ENCODE measurements at places on chromosomes 2 and 18.

DNA sequence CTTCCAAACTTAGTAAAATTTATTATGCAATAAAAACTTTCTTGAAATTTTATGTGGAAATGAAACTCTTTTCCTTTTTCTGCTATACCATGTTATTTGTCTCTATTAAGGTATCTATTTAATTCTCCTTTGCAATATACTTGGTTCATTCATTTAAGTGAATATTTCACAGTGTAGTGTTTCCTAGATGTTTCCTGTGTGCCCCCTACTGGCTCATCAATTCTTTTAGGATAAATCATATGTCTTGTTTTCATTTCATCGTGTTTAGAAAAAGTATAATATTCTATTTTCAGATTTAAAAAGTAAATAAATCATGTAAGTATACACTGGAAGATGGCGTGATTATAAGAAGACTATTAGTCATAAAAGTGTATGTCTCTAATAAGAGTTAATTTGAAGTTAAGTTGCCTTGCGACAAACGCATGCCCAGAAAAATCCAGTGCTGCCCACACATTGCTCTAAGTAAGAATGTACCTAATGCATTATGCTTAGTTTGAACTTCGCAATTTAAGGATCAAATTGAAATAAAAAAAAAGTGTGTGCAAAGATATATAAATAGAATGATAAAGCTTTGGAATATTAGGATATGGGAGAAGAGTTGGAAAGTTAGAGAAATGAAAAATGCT is 525.4 kb downstream of the KCNJ3 start:
- no peak for DNase-seq

DNA sequence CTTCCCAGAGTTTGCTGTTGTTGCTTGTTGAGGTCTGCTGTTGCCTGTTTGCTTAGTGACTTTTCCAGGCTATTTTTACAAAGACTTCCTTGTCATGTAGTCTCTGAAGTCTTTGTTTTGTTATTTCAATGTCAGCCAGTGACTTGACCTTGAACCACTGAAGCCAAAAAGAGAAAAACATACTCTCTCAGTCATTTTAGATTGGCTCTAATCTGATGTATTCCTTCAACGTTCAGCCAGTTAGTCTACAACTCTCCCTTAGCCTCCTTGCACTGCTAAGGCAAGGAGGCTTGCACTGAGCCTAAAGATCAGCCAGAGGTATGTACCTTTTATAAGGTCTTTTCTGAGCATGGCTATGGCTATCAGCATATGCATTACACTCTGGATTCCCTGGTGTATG is 27.9 kb downstream of the KIAA1328 start:
- DNase-seq: no peak

- DNase-seq: no peak
Observed at GRCh38 chr2:70705160-70705850, 62.7 kb downstream of the ADD2 start.

DNA sequence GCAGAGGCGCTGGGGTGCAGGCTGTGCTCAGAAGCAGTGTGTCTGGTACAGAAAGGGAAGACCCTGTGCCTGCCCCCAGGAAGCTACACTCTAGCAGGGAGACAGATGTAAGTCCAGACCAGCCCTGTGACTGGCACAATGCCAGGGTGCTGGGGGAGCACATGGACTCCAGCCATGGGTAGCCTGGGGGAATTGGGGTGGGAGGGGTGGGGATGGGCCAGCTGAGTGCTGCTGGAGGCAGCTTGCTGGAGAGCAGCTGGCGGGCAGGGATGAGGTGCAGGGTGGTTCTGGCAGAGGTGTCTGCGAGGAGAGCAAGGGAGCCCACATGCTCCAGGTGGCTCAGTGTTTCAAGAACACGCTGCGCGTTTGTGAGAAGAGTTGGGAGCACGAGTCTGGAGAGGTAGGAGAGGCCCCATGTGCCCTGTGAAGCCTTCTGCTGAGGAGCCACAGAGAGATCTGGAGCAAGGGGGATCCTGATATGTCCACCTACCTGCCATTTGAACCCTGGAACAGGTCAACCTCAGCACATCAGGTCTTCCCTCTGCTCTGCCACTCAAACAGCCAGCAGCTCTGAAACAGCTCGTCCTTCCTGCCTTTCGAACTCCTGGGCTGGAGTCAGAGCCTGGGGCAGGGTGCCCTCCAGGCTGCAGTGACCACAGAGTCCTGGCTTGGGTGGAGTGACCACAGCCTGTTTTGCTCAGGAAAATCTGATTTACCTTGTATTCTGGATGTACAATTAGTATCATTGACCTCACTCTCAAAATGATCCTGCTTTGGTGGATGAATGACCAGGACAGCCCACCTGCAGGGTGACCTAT is 15.1 kb downstream of the ALLC start:
- DNase-seq: no peak

DNA sequence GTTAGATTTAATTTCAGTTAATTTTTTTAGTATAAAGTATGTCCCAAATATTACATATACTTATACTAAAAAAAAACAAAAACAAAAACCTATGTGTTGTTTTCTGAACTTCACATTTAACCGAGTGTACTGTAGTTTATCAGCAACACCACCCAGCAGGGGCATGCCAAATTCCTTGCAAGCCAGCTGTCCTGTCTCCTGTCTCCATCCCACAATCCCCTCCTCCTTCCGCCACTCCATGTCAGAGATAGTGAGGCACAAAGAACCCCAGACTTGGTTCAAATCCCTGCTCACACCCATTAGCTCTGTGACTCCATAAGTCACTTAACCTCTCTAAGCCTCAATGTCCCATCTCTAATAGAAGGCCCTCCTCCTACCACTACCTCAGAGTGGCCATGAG is 9.4 kb downstream of the CHST10 start:
- no peak for DNase-seq

- DNase-seq: no peak
Observed at GRCh38 chr2:17387591-17387990, 130.6 kb downstream of the RAD51AP2 start.

GRCh38 chr2:48961009-48961408 is 193.3 kb downstream of the FSHR start:
- DNase-seq: no peak

GRCh38 chr2:37851428-37851827 is 73.7 kb upstream of the RMDN2 start:
- no peak for DNase-seq

DNA sequence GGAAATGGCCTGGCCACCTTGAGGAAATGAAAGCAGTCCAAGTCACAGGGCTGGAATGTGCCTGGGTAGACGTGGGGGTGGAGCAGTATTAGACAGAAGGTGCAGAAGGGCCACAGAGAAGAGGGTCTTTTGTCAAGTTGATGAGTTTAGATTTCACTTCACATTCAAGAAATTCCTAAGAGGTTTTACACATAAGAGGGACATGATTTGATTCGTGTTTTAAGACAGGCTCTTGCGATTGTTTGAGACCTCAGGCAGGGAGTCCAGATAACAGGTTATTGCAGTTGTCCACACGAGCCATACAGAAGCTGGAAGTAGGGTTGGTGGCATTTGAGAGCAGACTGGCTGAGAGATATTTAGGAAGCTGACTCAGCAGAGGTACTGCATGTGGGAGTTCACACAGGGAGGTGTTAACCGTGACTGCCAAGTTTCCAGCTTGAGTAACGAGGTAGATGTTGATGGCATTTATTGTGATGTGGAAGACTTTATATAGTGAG is 64.6 kb downstream of the NEB start:
- no peak for DNase-seq

GRCh38 chr18:4353853-4354418 is 101.2 kb downstream of the DLGAP1 start:
- DNase-seq: no peak

GRCh38 chr2:55047677-55048299 is 2.5 kb downstream of the RTN4 start:
- DNase-seq: no peak

DNA sequence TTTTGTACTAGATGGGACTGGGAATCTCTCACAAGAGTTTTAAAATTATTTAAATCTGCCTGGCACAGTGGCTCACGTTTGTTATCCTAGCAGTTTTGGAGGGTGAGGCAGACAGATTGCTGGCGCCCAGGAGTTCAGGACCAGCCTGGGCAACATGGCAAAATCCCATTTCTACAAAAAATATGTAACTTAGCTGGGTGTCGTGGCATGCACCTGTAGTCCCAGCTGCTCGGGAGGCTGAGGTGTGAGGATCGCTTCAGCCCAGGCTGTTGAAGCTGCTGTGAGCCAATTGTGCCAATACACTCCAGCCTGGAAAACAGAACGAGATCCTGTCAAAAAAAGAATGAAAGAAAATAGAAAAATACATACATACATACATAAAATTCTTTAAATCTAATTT is 685.7 kb upstream of the PIK3C3 start:
- DNase-seq: no peak
